ENCODE measurements at places on chromosomes 11 and 22.

GRCh38 chr22:48669986-48670716, 1157.5 kb downstream of the BRD1 start:
- DNase-seq = no peak

GRCh38 chr22:32822179-32822877, 20.8 kb downstream of the TIMP3 start:
- no peak for DNase-seq

GRCh38 chr22:39017596-39018365, 3.1 kb upstream of the APOBEC3D start:
- DNase-seq = no peak

DNA sequence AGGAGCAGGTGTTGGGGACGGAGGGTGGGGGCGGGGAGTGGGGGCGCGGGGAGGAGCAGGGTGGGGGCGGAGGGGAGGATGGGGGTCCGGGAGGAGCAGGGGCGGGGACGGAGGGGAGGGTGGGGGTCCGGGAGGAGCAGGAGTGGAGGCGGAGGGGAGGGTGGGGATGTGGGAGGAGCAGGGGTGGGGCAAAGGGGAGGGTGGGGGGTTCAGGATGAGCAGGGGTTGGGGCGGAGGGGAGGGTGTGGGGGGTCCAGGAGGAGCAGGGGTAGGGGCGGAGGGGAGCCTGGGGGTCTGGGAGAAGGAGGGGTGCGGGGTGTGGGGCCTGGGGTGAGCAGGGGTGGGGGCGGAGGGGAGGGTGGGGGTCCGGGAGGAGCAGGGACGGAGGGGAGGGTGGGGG, 17.1 kb downstream of the CRELD2 start:
- DNase-seq = no peak

- no peak for DNase-seq
These were observed 18.3 kb upstream of the RTCB start for GRCh38 chr22:32430352-32430751.

DNA sequence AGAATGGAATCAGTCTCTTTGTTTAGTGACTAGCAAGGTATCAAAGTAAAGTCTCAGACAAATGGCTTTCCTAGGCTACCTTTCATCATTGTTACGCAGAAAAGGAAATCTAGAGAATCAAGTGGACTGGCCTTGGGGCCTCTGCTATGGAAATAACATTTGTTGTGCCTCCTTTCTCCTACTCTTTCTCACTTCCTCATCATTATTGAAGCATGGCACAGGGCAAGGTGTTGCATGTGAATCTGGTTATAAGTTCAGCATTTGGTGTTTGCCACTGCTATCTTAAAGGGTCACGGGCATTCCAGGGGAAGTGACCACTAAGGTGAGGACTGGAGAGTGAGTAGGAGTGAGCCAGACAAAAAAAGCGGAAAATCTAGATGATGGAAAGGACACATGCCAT, 54.9 kb downstream of the GLYATL1 start:
- DNase-seq = no peak

DNA sequence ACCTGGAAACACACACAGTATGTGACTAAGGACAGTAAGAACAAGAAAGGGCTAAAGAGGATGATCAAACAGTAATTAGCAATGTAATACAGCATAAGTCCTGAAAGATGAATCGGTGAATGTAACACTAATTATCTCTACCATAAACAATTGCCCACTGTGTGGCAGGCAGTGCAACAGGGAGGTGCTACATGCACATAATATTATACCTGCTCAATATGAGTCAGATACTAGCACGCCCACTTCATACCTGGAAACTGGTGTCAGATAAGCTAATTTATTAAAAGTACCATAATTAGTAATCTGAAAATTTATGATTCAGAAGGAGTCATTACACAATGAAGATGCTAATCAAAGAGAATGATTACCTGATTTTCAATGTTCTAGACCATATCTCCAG, 14.9 kb downstream of the CASP12 start:
- DNase-seq = no peak

DNA sequence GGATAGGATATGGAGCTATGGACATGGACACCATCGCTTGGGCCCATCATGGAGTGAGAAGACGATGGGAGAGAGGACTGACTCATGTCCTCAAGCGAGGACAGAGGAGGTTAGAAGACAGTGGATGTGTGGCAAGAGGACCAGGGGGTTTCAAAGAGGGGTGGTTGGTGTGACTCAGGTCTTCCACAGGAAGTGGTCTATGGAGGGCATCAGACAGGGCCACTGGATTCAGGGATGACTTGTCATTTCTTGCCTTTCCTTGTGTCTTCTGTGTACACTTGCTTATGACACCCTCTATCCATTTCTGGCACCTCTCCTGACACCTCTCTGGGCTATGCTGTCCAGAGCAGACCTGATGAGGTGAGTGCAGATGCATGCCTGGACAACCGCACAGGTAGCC, 115.4 kb downstream of the OSBP2 start:
- DNase-seq = no peak

DNA sequence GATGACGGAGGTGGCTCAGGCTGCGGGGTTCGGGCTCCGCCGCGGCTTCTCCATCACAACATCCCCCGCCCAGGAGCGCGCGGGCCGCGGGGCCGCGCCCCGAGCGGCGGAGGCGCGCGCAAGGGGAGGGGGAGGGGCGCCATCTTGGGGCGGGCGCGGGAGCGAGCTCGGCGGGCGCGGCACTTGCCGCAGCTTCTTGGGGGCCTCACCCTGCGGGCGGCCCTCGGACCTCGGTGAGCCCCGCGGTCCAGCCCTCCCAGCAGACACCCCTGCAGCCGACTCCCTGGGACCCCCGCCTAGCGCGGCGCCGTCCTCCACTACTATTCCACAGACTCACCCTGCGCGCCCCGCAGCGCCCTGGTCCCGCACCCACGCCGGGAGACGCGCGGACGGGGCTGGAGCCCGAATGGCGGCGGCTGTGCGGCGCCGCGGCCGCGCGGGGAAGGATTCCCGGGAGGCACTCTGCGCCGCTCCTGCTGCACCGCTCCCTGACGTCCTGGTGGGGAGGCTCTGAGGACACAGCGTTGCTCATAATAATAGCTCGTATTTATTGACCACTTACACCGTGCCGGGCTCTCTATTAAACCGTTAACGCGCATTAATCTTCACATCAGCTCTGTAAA, at the start of gene APBB1:
APBB1 (minus strand) TSS at position 86 of the 623 bp plus-strand sequence. CDS start 7,747 bp downstream, outside the sequence.
- peak; percentile 64 for DNase-seq

DNA sequence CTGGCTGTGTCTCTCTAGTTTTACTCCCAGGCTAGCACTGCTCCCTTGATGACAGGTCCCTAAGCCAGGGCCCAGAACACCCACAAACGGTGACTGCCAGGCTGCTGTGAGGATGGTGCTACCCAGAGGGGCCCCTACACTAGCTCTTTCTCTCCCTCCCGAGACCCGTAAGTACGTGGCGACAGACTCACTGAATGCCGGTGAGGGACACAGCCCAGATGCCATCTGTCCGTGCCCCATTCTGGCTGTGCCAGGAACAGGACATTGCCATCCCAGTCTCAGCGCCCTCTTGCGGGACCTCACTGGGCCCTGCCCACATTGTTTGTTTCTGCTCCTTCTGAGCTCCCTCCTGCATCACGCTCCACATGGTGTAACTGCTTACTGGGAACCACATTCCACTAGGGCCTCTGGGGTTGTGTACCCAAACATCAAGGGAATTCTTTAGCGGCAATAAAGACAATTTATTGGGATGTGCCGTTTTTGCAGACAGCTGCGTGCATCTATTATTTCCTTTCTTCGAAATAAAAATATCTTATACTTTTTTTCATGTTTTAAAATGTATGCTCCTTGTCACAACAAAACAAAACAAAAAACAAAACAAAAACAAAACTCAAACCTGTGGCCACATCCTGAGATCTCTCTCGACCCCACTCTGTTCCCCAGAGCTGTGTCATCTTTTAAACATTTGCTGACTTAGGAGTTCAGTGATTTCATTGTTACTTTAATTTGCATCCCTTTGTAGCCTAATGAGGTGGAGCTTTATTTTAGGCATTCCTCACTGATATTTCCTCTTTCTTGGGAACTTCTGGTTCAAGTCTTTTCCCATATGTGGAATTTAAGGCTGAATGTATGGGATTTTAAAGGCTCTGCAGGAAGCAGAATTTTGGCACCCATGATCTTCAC, 4.4 kb upstream of the TPCN2 start:
- DNase-seq = no peak

GRCh38 chr11:130580891-130581492, 132.5 kb downstream of the ADAMTS15 start:
- no peak for DNase-seq

DNA sequence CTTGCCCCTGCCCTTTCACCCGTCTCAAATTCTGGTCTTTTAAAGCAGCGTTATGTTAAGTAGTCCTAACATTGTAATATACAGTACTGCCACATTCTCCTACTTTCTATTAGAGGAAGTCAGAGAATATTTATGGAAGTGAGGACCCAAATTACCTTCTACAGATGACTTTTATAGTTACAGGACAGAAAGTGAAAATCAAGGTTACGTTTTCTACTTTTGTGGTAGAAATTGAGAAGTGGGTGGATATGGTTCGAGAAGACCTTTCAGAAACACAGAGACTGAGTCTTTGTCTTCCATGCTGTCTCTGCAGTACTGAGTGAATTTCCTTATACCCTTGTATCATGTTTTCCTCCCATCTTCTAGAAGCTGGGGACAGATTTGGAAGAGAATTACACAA, 17.1 kb downstream of the SC5D start:
- DNase-seq = no peak

- DNase-seq = no peak
These were observed 66.8 kb downstream of the BRD1 start for GRCh38 chr22:49760630-49761571.

- no peak for DNase-seq
These were observed 29.1 kb upstream of the RAB38 start for GRCh38 chr11:88204353-88204752.

DNA sequence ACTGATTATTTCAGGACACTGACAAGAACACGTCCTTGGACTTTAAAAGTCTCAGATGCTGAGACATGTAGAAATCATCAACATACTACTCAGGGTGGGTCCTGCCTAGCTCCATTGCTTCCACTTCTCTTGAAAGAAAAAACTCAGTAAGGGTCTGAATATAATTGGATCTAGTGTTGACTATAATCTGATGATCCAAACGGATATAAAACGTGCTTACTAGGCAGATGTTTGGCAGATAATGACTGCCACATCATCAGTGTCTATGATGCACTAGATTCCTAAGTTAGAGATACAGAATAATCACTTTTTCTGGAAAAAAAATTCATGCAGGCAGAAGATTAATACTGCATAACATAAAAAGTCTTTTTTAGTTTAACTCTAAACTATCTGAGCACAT, 21.6 kb downstream of the GUCY1A2 start:
- no peak for DNase-seq

DNA sequence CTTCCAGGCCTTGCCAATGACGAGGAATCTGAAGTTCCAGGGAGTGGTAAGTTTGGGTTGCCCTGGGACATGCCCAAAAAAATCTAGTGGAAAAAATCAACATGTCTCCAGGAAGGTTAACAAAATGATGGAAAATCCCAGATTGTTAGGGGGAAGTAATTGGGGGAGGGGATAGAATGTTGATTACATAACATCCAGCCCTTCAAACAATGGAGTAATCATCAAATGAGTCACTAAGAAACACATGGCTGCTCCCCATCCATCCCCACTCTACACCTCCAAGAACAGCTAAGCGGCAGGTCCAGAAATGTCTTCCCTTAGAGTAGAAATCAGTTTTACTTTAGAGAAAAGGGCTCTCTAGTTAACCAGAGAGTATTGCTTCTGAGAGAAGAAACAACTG, 94.9 kb downstream of the ETS1 start:
- DNase-seq = no peak

DNA sequence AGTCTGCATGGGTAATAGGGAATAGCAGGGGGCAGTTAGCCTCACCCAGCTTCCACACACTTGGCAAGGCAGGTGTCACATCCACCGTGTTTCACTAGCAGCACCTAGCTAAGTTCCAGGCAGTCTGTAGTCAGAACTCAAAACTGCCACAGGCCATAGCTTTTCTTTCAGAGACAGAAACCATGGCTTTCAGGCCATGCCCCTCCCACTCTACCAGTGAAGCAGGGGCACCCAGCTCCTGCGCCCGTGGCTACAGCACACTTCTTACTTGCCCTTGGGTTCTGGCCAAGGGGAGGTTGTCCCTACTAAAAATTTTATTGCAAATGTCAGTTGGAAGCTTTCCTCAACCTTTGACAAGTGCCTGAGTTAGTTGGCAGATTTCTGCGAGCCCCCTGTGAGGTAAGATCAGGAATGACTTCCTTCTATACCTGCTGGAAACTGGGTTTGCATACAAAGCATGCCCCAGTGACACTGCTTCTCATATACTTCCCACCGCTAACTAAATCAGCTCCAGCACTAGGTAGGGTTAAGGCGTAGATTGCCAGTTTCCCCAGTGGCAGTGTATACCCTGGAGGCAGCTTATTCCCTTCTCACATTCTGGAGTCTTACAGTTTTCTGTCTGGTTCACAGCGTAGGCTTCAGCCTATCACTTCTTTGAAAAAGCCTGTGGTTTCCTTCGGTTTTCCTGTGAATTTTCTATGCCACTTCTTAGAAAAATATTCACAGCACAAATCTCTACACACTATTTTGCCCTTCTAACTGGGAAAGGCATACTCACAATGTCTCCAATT, 139.0 kb upstream of the LUZP2 start:
- DNase-seq = no peak

- no peak for DNase-seq
These were observed 9.7 kb upstream of the OR52J3 start for GRCh38 chr11:5036669-5037068.

DNA sequence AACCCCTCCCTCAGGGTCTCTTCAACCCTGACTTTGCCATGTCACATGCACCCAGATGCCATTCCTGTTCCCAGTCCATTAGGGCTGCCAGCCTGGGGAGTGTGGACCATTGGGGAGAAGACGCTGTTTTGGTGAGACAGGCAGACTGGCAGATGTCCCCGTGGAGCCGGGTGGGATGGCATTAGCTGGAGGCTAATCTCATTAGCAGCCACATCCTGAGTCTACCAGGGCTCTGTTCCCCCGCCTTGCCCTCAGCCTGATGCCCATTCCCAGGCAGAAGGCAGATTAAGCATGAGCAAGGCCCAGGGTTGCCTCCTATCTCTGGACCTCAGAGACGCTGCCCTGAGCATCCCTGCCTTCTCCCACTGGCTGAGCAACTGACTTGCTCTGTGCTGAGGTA, 46.4 kb upstream of the ALX4 start:
- no peak for DNase-seq

- no peak for DNase-seq
These were observed 55.6 kb downstream of the TCF20 start for GRCh38 chr22:42214633-42215415.

- no peak for DNase-seq
These were observed 1.0 kb downstream of the CTSD start for GRCh38 chr11:1762537-1763302.

DNA sequence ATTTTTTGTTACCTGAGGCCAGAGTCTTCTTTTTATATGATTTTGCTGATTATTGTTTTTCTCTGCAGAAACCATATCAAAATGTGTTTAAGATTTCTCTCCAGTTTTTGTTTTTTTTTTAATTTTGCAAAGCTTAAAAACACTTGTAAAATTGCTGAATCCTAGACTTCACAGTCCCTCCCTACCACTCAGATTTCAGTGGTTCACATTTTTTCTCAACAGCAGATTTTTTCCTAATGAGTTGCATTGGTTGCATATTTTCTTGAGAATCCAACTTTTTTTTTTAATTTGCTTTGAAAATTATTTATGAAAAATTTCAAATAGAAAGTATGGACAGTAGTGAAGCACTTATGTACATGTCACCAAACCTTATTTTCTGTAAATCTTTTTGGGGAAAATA, 5.8 kb downstream of the ARL14EP start:
- no peak for DNase-seq

GRCh38 chr22:46846150-46846831, 83.8 kb downstream of the TBC1D22A start:
- DNase-seq = peak; percentile 13

All from CD4-positive, alpha-beta T cell (primary cell).